ENCODE measurements at places on chromosomes 4 and X.

GRCh38 chrX:40147126-40147952 is 49.6 kb upstream of the BCOR start:
- DNase-seq: no peak

GRCh38 chr4:48262926-48263325 is 6.7 kb downstream of the TEC start:
- no peak for DNase-seq

DNA sequence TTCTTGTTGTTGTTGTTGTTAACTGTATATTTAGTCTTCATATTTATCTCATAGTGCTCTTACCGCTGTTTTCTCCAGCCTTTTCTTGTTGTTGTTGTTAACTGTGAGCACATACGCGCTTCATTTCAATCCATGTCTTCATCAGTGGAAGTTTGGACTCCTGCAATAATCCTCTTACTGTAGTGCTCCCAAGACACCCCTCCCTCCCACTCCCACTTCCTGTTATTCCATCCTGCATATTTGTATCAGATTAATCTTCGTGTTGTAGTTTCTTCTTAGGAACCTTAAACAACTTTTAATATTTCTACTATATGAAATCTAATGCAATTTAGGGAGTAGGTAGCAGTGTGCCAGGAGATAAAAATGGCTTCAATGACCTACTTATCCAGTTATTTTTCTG is 674.8 kb downstream of the RAPGEF2 start:
- no peak for DNase-seq

- DNase-seq: peak; percentile 50
These were observed 58.0 kb upstream of the DDX3X start for GRCh38 chrX:41275661-41276609.

DNA sequence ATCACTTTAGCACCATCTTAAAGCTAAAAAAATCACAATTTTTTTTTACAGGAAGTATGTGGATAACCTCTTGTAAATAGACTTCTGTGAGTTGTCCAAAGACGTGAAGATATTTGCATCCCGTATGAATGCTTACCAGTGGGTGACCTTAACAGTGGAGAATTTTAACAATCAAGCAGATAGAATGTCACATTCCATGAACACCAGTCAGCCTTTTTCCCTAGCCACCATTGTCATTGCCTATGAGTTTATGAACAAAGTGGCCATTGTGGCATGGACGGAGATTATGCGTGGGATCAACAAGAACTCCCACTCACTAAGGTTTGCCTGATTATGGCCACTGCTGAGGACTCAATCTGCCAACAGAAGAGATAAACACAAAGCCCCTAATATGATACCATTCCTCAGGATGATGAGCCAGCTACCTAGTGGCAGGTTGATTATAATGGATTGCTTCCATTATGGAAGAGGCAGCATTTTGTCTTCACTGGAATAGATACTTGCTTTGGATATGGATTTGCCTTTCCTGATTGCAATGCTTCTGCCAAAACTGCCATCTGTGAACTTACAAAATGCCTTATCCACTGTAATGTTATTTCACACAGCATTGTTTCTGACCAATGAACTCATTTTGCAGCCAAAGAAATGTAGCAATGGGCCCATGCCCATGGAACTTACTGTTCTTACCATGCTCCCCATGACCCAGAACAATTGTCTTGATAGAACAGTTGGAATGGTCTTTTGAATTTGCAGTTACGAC is 830.9 kb upstream of the NDST4 start:
- no peak for DNase-seq

DNA sequence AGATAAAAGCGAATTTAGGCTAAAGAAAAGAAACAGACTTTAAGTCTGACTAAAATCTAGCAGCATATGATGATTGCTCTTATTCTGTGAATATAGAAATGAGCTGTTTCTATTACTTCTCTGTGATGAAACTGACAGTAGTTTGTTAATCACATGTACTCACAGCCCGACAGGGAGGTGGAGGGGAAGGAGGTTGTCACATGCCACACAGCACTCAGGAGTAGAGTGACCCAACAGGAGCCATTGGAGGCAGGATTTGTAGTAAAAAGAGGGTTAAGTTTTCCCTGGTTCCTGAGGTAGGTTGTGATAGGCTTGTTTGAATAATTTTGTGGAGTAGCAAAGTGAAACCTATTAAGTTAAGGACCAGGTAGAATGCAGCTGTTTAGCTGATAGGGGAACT is 495.9 kb downstream of the CENPC start:
- no peak for DNase-seq

GRCh38 chrX:10944136-10944885 is 166.8 kb upstream of the HCCS start:
- no peak for DNase-seq

- no peak for DNase-seq
These were observed 65.5 kb upstream of the LAS1L start for GRCh38 chrX:65600106-65600505.

DNA sequence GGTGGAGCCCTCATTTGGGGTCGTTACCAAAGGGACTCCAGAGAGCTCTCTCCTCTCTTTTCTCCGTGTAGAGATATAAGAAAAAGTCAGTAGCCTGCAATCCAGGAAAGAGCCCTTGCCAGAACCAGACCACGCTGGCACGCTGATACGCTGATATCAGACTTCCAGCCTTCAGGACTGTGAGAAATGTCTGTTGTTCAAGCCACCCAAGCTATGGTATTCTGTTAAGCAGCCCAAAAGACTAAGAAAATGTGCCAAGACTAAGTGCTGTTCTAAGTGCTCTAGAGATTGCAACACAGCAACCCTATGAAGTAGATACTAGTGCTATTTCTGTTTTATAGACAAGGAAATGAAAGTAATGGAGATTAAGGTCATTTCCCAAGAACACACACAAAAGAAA is 205.7 kb downstream of the CAMK2D start:
- no peak for DNase-seq

GRCh38 chrX:38192007-38192810 is 28.5 kb downstream of the SRPX start:
- no peak for DNase-seq

GRCh38 chrX:40279762-40280161 is 182.0 kb upstream of the BCOR start:
- DNase-seq: no peak

DNA sequence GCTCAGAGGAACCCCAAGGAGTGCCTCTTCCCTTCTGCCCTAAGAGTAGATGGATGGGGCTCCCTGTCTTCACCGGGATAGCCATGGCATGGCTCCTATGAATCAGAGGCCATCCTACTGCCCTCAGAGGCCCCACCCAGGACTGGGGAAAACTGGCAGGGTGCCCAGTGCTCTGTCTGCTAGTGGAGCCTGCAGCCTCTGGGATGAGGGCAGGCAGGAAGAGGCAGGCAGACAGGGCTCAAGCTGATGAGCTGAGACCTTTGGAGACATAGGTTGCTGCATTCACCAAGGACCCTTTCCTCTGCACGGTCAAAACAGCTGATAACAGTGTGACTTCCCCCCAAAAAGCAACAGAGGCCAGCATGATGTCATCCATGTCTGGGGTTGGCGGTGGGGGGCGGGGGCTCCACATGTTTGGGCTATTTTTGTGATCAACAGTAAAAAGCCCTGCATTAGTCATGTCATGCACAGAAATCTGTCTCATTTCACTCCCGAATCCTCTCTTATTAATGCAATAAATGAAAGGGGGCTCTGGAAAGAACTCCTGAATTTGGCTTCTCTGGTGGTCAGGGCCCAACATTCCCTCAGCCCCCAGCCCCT is 207.6 kb upstream of the MAMLD1 start:
- DNase-seq: no peak

DNA sequence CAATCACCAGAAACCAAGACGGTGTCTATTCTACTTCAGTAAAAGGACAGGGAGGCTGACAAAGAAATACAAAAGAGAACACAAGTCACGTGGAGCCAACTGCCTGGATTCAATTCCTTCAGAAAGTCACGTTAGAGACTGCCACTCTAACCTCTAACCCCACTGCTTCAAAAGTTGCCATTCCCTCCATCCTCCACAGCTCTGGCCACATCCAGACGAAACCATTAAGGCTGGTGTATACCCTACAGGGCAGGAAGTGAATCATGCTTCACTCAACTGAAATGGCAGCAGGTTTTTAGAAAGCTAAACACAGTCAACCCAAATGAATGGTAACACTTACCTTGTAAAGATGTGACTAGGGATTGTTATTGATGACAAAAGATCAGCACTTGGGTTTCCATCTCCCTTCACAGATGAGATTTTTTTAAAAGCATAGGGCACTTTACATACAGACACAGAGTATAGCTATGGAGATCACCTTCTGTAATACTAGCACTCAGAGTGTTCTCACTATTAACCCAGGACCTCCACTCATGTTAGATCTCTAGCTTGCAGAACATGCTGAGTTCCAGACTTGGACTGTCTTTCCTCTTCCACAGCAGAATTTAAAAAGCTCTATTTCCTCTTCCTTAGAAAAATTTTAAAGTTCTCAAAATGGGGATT is 37.4 kb downstream of the MAML3 start:
- peak; percentile 53 for DNase-seq

DNA sequence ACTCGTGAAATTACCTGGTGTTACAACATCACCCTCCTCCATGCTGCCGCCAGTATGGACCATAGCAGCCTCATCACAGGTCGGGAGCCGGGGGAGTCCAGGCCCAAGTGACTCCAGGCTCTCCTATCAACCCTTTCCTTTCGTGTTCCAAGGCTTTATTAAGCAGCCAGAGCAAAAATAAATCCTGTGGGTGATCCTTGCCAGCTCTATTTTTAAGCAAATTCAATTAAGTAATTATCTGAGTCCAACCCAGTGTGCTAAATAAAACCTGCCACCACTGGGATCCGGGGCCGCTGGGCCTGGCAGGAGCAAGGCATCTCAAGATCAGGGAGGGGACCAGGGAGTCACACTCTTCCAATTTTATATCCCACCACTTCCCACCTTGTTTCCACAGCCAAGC is 80.7 kb upstream of the PRPS1 start:
- no peak for DNase-seq

DNA sequence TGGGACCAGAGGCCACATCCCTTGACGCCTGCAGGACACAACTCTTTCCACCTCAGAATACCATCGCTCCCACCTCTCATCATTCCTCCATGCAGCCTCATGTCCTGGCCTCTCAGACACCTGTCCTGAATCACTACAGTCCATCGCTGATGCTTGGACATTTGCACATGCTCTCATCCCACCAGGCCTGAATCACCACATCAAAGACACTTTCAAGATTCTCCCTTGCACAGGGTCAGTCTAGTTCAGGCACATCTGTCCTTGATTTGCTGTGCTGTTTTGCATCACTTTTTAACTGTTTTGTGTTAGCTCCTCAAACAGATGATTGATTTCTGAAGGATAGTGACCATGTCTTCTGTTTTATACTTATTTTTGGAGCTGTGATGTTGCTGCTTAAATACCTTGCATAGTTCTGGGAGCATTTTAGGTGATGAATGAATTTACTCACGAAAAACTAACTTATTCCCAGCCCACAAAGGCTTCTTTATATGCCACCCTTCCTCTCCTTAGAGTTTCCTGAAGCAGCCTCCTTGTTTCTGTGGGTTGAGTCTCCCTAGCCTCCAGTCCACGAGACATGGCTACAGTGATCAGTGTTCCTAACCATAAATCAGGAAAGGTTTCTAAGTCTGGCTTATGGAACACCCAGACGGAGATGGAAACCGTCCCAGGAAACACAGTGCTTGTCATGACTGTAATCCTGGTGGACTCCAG is 2.6 kb downstream of the FAM114A1 start:
- DNase-seq: no peak

GRCh38 chr4:156975686-156976085 is 4.1 kb upstream of the PDGFC start:
- no peak for DNase-seq

DNA sequence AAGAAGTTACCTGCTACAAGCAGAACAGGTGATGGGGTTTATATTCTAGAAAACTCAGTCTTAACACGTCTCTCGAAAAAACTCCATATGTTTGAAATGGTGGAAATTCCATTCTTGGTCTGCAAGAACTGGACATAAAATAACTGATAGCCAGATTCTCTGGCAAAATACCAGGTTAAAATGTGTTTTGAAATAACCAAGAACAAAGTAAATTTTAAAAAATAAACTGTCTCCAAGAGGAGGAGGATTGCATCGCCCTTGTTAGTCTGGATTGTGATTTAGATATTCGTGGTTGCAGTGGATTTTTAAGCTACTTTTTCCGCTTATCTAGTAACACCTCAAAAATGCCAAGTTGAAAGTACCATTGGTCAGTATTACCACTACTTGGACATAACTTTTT is 40.8 kb downstream of the CENPU start:
- no peak for DNase-seq

- DNase-seq: no peak
These were observed 33.6 kb upstream of the SPANXN2 start for GRCh38 chrX:143754183-143754582.

DNA sequence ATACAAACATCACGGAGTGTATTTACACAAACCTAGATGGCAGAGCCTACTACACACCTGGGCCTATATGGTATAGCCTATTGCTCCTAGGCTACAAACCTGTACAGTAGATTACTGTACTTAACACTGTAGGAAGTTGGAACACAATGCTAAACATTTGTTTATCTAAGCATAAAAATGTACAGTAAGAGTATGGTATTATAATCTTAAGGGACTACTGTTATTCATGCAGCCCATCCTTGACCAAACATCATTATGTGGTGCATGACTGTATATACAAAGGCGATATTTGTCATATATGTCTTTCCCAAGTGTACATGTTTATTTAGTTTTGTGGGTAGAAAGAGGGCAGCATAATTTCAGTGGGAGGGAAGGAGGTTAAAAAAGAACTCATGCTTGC is 177.7 kb upstream of the FSTL5 start:
- DNase-seq: no peak

GRCh38 chrX:129000797-129001196 is 522.5 kb downstream of the SMARCA1 start:
- no peak for DNase-seq

GRCh38 chrX:29824176-29824906 is 391.0 kb upstream of the MAGEB2 start:
- DNase-seq: no peak

DNA sequence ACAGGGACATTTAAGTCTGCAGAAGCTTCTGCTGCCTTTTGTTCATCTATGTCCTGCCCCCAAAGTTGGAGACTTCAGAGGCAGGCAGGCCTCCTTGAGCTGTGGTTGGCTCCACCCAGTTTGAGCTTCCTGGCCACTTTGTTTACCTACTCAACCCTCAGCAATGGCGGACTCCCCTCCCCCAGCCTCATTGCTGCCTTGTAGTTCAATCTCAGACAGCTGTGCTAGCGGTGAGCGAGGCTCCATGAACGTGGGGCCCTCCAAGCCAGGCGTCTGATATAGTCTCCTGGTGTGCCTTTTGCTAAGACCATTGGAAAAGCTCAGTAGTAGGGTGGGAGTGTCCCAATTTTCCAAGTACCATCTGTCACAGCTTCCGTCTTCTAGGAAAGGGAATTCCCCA is 170.1 kb downstream of the CCNG2 start:
- DNase-seq: no peak

GRCh38 chr4:25527034-25527433 is 128.6 kb upstream of the SLC34A2 start:
- DNase-seq: no peak

GRCh38 chr4:83112231-83112630 is 2.3 kb downstream of the PLAC8 start:
- peak; percentile 33 for DNase-seq

All from activated CD4-positive, alpha-beta T cell treated with anti-CD3 and anti-CD28 coated beads, Interleukin-2, amount 10 ng/mL, durations not matched to agents 7 days and 5 days (primary cell).